GM12891 (cell line): ENCODE measurements at places on chromosomes 6 and 20.

DNA sequence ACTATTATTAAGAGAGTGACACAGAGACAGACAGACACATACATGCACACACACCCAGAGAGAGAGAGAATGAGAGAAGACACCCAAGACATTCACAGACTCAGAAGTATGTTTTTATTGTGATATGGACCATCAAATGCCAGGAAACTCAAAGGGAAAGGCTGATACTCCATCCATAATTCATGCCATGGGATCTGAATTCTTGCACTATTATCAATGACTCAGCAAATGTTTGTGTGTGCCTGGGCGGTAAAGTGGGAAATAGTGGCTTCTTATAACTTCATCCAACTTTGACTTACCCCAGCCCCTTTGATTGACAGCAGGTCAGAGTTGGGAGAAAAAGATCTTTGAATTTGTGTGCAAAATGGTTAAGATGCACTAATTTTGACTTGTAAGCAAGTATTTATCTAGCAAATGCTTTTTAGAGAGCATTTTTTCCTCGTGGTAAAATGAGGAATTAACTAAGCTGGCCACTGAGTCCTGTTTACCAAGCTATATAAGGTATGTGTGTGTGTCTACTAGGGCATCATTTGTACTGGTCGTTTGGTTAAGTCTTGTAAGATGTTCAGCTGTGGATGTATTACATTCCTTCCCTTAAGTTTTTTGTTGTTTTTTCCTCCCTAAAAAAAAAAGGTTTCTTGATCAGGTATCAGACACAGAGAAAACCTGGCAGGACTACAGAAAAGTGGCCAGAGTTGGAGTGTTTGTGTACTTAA, 3.0 kb upstream of the CCN2 start:
- DNase-seq, result no peak

- DNase-seq, result no peak
These were observed 4.3 kb downstream of the TNNC2 start for GRCh38 chr20:45822857-45823256.

GRCh38 chr6:40439026-40439800, 148.0 kb downstream of the LRFN2 start:
- no peak for DNase-seq

- DNase-seq, result no peak
These were observed 152.1 kb upstream of the RALGAPA2 start for GRCh38 chr20:20864351-20865096.

DNA sequence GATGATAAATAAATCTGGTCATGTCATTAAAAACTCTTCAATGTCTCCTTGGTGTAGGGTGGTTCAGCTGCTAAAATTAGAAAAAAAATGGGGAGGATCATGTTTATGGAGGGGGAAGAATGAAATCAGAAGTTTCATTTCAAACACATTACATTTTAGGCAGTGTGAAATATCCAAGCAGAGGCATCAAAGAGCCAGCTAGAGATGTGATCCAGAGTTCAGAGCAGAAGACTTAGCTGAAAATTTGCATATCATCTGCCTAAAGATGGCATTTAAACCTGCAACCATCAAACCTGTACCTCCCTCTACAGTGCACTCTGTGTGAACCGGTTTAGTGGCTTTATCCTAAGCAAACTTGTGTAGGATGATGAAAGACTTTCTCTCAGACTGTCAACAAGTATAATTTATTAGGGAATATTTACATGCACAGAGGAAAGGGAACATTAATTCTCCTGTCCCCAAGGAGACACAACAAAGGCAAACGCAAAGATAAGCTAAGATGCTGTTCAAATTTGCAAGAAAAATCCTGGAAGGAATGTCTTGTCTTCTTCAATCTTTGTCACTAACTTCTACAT, 84.8 kb upstream of the PLEKHG1 start:
- no peak for DNase-seq
